GF-D8 (cell line): ENCODE measurements at places on chromosomes 12 and 14.

DNA sequence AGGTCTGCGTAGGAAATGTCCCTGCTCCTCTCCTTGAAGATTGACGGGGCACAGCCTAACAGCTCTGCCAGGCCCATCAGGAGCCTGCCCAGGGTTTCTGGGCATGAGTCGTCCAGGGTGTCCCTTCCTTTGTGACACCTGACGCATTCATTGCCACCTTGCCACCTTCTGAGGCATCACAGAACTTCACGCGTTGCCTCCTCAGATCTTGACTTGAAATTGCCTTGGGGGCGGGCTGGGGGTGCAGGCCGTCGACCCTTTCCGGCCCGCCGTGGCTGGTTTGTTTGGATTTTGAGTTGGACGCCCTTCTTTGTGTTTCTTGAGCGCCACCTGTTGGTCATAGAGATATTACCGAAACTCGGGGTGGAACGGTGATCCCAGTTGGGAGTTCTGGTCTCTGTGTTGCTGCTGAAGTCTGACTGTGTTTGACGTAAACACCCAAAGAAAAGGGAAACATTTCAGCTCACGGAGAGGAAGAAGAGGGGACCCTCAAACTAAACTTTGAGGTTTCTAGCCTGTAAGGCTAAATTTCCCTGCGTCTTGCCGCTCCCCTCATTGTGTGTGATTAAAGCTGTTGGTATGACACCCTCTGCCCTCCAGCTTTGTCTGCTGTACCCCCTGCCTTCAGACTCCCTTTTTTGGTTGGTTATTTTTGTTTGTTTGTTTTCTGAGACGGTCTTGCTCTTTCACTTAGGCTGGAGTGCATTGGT is 44.6 kb downstream of the MLXIP start:
- no peak for DNase-seq

DNA sequence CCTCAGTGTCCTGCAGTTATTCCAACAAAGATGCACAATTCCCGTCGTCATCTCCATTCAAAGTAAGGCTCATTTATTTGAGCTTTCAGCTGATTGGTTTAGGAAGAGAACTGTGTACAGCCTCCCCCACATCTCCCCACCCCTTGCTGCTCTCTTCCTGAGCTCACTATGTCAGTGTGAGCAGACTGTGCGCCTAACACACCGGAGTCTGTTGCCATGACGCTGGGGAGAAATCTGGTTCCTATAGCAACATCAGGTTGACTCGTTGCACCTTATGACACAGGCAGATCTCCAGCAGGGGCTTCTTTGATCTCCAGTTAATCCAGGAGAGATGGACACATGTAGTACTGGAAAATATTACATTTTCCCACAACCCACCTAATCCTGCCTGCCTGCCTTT is 319.4 kb downstream of the CACNA1C start:
- DNase-seq: no peak

GRCh38 chr12:51391283-51392123 is at the start of gene GALNT6:
Gene GALNT6 (minus strand): TSS chr12:51391406. CDS start chr12:51379781, 11,625 bp downstream.
- peak; percentile 30 for DNase-seq

DNA sequence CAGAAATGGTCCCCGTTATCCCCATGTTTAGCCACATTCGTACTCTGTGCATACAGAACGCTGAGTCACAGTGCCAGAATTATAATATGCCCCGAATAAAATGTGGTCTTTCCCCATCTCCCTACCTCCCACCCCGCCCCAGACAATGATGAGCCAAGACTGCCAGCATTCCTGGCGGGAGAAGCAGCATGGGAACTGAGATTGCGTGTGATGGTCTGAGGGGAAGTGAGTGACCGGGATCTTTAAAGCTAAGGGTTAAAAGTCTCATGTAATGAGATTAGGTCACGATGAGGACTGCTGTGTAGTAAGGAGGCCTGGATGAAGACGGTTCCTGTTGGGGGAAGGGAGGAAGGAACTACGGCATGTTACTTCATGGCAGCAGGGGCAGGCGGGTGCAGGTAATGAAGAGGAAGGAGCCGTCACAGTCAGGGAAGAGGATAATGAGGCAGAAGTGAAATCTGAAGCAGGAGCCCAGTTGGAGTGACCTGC is 243.3 kb upstream of the FKBP4 start:
- no peak for DNase-seq

DNA sequence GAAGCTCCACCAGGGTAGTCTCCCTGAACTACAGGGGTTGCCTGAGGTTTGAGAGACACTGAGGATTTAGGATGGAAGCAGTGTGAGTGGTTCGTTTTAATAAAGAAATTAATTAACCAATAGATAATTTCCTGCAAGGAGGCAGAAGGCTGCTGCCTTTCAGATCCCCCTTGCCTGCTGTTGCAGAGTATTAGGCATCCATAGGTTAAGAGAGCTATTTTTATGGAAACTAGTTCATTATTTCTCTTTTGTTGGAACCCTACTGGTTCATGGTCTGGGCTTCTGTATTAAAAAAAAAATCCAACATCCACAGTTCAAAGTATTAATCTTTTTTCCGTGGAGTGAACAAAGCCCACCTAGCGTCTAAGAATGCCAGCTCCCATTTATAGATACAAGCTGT is 50.5 kb upstream of the RTRAF start:
- DNase-seq: no peak

- DNase-seq: no peak
These were observed 12.7 kb downstream of the SCYL2 start for GRCh38 chr12:100279607-100280244.

DNA sequence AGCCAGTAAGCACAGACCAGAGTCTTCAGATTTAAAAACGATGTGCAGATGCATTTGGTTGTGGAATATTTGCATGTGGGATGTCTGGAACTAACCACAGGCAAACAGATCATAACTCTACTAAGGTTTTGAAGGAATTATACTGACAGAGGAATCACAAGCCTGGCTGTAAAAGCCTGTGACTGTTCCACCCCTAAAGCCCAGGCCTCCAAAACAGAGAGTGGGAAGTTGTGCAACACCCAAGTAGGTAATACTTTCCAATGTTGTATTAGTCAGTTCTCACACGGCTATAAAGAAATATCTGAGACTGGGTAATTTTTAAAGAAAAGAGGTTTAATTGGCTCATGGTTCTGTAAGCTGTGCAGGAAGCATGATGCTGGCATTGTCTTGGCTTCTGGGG is 68.1 kb upstream of the DCD start:
- no peak for DNase-seq

GRCh38 chr12:6295094-6295811 is 15.2 kb upstream of the PLEKHG6 start:
- no peak for DNase-seq
